Cerebellar cortex (tissue), 1 donor: ENCODE measurements at places on chromosomes 6 and 20.

GRCh38 chr6:142746524-142746923 is 198.5 kb downstream of the HIVEP2 start:
- DNase-seq: peak; percentile 43

GRCh38 chr6:39426073-39426456 is 103.6 kb upstream of the KCNK16 start:
- DNase-seq: no peak

DNA sequence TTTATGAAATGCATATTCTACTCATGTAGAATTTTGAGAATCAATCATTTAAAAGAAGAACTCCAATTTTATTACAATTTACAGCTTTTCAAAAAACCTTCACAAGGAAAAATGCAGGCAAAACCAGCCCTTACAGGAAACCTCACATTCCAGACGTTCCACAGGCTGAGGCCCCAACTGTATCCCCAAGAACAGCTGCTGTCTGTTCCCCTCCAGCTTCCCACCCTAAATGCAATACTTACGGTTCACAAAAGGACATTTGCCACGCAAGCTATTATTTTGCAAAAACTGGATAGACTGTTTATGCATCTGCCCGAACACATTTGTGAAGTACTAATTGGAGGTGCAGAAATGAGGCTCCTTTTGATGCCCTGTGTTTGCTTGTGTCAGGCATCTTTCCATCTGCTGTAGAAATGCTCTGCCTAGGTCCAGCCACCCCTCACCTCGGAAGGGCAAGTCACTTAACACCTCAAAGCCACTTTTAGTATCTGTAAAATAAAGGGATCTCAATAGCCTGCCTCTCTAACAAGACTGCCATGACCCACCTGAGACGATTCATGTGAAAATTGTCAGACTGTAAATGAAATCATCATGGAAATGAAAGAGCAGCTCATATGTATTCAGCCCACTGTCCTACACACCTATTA is 26.5 kb downstream of the PDE10A start:
- no peak for DNase-seq

DNA sequence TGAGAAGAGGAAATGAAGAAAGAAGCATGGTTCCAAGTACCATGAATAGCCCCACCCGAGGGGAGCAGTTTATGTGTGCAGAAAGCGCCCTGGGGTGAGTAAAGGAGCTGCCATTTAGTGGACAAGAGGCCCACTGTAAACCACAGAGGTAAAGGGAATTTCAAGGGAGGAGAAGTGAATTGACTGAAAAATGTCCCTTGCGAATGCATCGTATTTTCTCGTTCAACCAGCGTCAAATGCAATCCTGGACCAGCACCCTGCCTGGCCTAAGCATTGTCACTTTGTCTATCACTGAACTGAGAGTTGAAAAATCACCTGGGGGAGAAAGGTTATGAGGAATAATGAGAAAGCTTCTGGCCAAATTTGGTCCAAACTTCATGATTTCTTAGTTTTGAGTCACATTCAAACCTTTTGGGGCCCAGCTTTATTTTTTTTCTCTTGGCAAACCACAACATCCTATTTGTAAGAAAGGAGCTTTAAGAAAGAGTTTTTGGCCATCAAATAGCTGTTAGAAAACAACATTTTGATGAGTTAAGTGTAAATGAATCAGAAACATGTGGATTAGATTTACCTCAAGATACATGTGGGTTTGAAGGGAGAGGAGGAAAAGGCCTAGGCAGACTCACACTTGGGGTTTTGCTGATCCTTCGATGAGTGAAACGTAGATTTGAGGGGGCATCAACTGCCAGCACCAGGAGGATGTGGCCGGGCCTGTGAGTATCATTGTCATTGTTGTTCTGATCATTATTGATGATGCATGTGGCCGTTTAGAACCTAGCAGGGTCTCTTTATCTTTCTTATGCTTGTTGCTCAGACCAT is 214.0 kb downstream of the CLIC5 start:
- DNase-seq: no peak

GRCh38 chr20:38130687-38131587 is 34.1 kb downstream of the TGM2 start:
- DNase-seq: no peak

DNA sequence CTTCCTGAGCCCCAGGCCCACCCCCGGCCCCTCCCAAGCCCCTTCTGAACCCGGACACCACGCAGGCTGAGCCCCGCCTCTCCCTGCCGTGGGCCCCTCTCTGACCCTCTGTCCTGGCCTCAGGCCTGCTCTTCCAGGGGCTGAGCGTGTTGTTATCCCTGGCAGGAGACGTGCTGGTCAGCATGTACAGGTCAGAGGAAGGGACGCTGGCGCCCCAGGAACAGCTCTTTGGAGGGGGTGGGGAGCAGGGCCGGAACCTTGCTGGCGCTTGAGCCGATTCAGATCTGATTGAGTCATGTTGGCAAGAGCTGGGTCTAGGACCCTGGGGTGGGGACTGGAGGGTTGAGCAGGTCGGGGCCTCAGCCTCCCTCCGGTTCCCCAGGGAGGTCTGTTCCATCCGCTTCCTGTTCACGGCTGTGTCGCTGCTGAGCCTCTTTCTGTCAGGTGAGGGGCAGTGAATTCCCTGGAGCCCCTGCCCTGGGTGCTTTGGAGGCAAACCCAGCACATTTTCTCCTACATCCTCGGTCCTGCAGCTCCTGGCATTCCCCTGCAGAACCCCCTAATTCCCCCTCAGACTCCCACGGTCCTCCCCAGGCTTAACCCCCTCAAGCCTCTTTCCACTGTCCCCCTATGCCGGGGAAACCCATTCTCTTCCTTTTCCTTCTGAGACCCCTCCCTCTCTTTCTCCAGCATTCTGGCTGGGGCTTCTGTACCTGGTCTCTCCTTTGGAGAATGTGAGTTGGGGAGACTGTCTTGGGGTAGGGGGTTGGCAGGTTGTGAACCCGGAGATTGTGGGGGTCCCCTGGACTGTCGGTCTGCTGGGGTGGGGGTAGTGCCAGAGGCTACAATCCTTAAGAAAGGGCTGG is 2.0 kb downstream of the SPAG4 start:
- DNase-seq: peak; percentile 70

DNA sequence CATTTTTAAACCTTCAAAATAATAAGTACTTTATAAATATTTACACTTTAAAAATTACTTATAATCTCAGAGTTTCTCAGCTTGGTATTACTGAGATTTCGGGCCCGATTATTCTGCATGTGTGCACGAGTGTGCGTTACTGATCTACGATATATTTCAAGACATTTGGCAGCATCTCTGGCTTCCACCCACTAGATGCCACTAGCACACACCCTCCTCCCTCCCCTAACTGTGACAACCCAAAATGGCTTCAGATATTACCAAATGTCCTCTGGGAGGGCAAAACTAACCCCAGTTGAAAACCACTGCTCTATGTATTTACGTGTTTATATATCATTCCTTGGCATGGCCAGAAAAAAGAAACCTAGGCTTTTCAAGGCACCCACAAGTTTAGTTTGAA is 95.9 kb downstream of the FYN start:
- DNase-seq: no peak

- peak; percentile 21 for DNase-seq
Observed at GRCh38 chr6:168147205-168147738, 68.3 kb upstream of the FRMD1 start.

- no peak for DNase-seq
Observed at GRCh38 chr20:34621383-34622367, 55.2 kb downstream of the PIGU start.

DNA sequence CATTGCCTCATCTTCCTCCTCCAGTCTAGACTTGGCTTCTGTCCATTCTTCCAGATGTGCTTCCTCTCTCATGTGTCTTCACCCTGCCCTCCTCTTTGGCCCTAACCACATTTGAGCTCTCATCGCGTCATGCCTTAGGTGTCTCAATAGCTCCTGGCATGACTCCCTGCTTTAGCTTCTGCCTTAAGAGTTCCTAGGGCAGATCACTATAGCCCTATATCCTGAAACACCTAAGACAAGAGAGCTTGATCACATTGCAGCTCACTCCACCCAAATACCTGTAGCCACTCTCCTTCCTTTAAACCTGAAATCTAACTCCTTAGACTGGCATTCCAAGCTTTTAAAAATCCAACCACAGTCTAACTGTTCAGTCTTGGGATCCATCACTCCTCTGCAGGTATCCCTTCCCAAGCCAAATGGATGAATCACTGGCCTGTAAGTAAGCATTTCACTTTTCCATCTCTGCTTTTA is 69.0 kb upstream of the STXBP5 start:
- no peak for DNase-seq

DNA sequence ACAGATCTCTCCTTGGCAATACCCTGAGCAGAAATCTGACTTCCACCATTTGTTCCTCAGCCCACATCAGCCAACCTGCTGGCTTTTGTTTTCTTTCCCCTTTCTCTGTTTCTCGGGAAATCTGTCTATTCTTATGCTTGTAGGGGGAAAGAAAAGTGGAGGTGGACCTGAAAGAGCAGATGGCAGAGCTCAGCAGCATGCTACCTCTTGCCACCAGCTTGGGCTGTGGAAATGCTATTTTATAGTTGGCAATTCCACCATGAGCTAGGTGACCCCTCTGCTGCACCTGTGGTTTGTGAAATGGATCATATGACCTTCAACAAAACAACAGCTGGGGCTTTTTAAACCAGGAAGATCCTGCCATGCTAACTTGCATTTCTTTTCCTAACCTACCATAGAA is 6.8 kb upstream of the SPATS1 start:
- DNase-seq: peak; percentile 74

- no peak for DNase-seq
Observed at GRCh38 chr6:38039502-38039901, 220.0 kb downstream of the ZFAND3 start.

GRCh38 chr6:3005874-3006273 is 6.2 kb downstream of the NQO2 start:
- DNase-seq: no peak
